Stimulated activated naive B cell treated with anti-CD40 and anti-IgM and Interleukin-4, amounts not matched to agents 10 μg/mL and 1 μg/mL and 100 μg/mL, for 72 hours (primary cell): ENCODE measurements at places on chromosomes 6 and 20.

DNA sequence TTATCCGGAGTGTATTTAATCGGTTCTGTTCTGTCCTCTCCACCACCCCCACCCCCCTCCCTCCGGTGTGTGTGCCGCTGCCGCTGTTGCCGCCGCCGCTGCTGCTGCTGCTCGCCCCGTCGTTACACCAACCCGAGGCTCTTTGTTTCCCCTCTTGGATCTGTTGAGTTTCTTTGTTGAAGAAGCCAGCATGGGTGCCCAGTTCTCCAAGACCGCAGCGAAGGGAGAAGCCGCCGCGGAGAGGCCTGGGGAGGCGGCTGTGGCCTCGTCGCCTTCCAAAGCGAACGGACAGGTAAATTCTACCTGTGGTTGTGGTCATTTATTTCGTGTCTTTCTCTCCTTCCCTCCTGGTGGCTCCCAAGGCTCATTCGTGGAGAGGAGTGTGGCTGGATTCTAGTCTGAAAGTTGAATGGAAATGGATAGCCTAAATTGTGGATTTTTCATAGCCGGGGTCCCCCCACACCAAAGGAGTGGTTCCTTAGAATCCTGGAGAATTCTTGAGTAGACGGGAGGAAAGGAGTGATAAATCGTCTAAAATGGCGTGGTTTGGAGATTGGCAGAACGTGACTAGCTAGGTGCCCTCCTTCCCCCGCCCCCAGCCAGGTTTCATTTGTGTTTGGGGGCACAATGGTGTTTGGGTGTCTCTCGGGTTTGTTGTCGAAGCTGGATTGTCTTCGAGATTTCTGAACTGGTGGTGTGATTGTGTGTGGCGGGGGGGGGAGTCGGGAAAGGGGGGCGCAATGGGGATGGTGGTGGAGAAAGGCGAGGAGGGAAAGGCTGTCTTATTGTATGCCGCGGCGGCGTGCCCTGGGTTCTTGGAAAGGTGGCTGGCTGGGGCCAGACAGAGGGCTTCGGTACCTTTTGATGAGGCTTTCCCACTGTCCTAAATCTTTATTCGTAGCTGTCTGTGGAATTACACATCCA is 673 bp downstream of the MARCKS start:
- DNase-seq, result peak; percentile 41

GRCh38 chr6:10886691-10887502 is at the start of gene SYCP2L:
Gene SYCP2L (plus strand): TSS chr6:10887052. CDS start chr6:10887127, 75 bp downstream.
- no peak for DNase-seq

DNA sequence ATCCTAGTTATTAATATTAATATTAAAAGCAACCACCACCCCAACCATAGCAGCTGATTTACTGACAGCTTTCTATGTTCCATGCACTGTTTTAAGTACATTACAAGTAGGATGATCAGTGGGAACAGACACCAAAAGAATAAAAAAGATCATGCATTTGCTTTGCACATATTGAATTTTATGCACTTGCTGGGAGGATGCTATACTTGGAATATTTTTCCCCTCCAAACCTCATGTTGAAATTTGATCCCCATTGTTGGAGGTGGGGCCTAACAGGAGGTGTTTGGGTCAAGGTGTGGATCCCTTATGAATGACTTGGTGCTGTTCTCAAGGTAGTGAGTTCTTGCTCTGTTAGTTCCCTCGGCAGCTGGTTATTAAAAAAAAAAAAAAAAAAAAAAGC is 178.9 kb upstream of the MYLIP start:
- no peak for DNase-seq

DNA sequence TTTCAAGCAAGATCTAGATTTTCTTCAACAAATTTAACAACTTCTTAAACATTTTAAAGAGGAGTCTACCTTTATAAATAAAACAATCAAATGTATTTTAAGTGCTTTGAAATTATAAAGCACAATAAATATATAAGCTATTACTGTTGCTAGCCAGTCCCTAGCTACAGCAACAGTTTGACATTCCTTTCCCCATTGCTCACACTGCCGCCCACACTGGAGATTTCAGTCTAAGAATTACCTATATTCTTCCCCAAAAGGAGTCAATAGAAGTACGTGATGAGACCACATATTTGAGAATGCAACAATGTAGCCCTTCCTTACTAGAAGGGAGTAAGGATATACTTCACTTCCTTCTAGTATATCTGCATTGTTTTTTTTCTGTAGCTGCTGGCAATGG is 65.3 kb upstream of the RNF146 start:
- DNase-seq, result no peak

DNA sequence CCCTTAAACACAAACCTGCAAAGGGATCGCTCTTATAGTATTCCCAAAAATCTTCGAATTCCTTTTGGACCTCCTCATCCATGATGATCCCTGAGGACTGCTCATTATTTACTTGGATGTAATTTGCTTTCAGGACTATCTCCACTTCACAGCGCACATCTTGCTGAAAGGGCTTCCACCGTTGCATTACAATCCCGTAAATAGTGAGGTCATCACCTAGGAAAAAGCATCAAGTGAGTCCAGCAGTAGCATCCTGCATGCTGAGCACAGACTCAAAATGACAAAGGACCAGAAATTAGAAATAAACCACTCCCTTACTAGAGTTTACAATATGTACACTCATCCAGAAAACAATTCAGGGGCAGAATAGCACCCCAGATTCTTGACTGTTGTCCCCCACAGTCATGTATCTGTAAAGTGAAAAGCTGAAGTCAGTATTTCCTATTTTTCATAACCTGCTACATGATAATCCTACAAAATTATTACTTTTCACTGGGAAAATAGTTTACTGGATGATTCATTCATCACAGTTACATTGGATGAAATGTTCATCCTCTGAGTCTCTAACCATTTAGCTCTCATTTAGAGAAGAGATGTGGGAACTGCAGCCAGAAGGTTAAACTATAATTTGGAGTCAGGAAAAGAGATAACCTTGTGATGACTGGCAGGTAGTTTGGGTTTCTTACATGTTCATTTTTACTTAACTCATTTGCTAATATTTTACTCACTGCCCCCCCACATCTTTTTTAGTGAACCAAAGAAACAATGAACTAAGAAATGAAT is 17.2 kb downstream of the MCM9 start:
- no peak for DNase-seq

DNA sequence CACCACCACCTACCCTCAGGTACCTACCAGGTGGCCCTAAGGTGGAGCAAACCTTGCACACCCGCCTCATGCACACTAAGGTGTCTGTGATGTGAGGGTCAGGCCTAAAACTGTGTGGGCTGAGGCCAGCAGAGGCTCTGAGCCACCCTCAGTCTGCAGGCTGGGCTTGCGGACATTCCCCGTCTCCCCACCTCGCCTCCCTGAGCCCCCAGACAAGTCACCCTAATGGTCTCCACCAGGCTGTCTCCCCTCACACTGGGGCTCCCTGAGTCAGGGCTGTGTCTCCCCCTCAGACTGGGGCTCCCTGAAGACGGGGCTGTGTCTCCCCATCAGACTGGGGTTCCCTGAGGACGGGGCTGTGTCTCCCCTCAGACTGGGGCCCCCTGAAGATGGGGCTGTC is 12.5 kb downstream of the PRPH2 start:
- no peak for DNase-seq
